ENCODE measurements at places on chromosomes 1 and 21.

GRCh38 chr1:24463776-24464735 is 38.6 kb upstream of the RCAN3 start:
- DNase-seq = peak; percentile 76

- DNase-seq = no peak
Measured at GRCh38 chr1:31570228-31570627, 6.1 kb upstream of the TINAGL1 start.

GRCh38 chr21:32282992-32283391 is 4.1 kb upstream of the MIS18A start:
- DNase-seq = no peak

DNA sequence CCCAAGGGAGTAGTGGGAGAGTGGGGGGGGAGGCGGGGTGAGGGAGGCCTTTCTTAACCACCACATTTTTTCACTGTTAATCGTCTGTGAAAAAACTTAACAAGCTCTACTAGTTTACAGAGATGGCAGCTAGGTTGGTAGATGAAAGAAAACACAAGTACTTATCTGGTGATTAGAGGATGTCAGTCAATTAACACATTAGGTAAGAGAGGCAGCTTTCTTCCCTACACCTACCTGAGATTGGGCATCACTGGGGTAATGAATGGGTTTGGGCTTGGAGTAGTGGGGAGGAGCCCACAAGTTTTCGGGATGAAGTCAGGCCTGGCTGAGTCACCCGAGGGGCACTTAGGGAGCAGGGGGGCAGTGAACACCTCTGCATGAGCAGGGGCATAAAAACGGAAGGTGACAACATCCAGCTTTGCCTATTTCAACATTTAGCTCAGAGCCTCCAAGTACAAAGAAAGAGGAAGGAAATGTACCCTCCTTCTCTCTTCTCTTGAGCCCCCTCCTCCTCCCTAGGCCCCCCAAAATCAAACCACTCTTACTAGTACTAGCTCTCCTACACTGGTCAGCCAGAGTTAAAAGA is 2.5 kb downstream of the LBR start:
- no peak for DNase-seq

- DNase-seq = no peak
Measured at GRCh38 chr1:171357179-171357578, 43.2 kb downstream of the FMO4 start.

DNA sequence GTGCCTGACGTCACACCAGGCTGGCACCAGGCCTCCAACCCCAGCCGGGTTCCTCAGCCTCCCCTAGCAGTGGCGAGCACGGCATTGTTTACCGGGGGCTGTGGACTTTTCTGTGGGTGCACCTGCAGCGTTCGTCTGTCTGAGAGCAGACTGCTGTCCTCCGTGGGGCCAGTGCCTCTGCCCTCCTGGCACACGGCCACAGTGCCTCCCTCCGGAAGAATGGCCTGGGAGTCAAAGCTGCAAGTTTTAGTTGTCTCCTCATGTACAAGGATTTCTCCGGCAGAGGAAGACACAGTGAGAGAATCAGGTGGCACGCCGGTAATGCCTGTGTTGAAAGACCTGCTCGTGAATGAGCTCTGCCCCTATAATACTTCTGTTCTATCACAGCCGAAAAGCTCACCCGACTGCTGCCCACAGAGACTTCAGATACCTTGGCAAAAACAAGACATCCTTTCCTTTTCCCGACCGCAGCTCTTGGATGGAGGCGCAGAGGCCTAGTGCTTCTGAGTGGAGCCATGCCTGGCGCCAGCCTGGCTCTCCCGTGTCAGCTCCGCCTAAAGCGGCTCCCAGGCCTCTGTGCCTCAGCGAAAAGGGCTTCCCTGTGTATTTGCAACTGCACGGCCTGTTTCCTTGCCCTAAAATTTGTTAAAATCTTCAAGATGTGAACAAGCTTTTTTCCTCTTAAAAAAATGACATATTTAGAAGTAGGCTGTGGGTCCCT is 71.4 kb downstream of the AGPAT3 start:
- peak; percentile 15 for DNase-seq

DNA sequence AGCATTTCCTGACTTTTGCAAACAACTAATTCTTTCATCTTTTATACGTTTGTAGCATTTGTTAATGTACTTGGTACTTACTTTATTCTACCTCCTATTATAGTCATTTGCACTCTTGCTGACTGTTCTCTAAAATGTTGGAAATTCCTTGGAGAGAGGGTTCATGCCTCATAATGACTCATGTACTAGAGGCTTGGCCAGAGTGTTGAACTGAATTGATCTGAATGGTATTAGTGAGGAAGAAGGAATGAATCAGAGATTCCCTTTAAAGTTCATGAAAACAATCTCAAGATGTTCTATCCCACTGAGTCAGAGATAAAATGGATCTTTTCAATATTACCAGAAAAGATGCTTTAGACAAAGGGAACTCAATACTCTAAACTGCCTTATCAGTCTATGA is 383.4 kb downstream of the SEC16B start:
- no peak for DNase-seq

GRCh38 chr1:87334351-87335174 is 5.9 kb downstream of the LMO4 start:
- DNase-seq = no peak

Data from NCI-H345 (cell line).